HuH-7.5 (cell line): ENCODE measurements at places on chromosomes 1 and 21.

GRCh38 chr1:162019006-162019405 lies 4.7 kb downstream of the OLFML2B start:
- no peak for DNase-seq

- no peak for DNase-seq
Observed at GRCh38 chr1:240387051-240387450, 224.9 kb downstream of the GREM2 start.

DNA sequence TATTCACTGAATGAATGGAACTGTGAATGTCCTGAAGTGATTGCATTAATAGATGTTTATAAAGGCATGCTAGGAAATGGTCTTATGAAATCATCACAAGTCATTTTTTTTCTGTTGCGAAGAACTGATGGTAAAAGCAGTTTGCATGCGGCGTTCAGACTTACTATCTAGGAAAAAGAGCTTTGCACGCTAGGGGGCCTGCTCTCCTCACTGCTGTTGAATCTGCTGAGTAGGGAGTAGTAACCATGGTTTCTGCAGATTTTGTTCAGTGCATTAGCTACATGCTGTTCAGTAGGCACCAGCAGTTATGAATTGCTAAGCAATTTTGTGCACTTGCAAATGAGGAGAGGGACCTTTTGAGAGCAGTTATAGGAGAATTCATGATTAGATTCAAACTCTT lies 57.9 kb downstream of the CENPF start:
- DNase-seq, result no peak

DNA sequence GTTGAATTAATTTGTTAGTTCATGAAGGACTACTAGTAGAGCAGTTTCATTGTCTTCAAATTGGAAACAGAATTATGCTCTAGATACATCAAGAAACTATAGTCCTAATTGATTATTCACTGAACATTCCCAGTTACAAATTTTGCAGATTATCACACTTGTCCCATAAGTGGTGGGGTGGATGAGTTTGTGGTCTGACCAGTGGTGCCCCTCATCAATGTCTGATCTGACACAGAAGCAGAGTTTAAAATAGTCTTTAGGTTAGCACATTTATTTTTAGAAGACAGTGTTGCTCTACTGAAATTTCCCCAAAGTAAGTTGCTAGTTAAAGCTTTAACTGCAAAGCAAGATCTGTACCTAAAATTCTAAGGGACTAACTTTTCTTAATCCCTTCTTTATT lies 42.9 kb downstream of the INKA2 start:
- no peak for DNase-seq

DNA sequence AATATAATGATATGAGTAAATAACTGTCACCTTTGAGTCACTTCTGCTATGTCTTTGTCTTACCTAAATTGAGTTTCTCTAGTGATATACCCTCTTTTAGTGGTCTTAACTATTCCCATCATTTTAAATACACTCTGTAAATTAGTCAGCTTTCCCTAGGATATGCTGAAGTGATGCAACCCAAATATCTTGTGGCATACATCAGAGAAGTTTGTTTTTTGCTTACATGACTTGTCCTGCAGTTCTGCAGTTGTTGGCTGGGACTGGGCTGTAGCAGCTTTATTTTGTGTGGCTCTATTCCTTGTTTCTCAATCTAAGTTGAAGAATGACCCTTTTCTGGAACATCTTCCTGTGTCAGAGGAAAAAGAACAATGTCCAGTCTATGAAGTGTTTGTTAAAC lies 76.4 kb downstream of the TTC3 start:
- DNase-seq, result no peak

DNA sequence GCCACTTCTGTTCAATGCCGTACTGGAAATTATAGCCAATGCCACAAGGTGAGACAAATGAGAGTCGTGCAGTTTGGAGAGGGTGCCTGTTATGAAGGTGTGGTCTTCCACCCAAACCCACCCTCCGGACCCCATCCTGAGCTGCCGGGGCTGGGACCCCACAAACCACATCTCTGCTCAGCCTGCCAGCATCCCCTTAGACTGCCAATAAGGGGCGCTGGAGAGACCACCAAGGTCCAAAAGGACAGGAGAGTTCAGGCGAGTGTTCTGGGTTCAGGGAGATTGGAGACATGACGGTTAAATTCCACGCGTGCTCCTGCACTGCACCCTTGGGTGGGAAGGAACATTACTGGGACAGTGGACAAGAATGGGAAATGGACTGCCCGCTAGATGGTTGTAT lies 48.7 kb upstream of the COL18A1 start:
- DNase-seq, result no peak
